NCI-H226 (cell line): ENCODE measurements at places on chromosomes 12 and 14.

DNA sequence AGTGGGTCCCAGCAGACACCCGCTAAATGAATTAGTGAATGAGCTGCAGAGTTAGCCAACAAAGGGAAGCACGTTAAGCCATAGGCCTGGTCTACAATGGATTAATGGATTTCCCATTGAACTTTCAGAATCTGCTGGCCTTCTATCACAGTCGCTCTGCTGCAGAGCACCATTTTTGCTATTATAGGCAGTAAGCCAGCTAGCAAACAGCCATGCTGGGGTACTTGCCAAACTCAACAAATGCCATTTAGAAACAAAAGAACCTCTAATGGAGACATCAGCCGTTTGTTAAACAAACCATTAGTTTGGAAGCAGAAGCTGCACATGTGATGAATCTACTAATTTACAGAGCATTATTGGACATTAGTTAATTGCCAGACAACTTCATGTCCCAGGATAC is 181.1 kb upstream of the STXBP6 start:
- DNase-seq = no peak

- no peak for DNase-seq
Measured at GRCh38 chr14:94043111-94043755, 17.1 kb downstream of the OTUB2 start.

DNA sequence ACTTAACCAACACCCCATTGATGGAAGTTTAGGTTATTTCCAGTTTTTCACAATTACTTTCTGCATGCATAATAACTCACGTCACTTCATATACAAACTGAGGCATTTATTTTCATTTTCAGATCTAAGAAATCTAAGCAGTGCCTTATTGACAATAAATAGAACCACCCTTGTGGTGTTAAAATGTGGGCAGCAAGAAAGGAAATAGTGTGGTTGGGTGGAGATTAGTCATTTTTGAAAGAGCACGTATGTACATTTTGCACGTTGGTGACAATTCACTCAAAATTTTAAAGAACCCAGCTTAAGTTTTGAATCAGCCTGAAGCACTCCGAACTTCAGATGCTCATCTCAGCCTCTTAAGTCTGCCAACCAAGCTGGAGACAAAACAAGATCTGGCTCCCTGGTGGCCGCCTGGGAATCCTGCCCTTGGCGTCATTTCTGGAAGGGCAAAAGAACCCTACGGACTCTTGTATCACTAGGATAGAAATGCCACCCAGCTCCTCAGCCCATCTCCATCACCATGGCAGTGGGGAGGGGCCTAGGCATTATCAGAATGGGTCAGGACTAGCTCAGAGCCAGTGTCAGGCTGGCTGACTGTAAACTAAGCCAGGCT is 89.5 kb upstream of the BCL2L14 start:
- DNase-seq = no peak

DNA sequence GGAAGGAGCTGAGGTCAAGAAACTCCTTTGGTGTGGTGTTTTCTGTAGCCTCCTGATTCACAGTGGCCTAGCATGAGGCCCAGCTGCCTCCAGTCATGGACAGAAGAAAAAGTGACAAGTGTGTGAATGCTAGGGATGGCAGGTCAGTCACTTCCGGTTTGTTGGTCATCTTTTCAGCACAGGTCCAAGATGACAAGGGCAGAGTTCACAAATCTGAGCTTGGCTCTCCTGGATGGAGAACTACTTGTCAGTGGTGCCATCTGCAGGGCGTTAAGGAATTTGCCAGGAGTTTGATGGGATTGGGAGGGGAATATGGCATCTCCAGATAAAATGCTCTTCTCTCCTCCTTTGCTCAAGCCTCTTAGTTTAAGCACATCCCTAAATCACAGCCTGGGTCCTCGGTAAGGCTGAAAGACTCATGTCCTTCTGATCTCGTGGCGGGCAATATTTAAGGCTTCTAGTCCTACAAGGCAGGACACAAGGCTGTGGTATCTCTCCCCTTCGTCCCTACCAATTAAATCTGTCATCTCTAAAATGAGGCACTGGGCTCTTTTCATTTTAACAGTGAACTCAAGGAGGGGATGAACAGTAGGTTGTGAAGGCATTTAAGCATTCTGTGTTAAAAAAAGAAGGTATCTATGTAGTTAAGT is 10.0 kb downstream of the TUBA1B start:
- DNase-seq = peak; percentile 58

GRCh38 chr12:53328043-53328435 is 6.6 kb upstream of the AAAS start:
- no peak for DNase-seq

DNA sequence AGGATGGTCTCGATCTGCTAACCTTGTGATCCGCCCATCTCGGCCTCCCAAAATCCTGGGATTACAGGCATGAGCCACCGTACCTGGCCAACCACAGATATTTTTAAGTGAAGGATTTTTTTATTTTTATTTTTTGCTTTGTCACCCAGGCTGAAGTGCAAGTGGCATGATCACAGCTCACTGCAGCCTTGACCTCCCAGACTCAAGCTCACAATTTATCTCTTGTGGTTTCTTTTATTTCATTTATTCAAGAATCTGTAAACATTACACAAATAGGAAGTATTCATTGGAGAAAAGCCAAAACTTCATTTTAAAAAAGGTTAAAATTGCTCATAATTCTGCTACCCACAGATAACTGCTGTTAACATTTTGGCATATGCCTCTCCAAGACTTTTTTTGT is 13.3 kb downstream of the MOAP1 start:
- no peak for DNase-seq

DNA sequence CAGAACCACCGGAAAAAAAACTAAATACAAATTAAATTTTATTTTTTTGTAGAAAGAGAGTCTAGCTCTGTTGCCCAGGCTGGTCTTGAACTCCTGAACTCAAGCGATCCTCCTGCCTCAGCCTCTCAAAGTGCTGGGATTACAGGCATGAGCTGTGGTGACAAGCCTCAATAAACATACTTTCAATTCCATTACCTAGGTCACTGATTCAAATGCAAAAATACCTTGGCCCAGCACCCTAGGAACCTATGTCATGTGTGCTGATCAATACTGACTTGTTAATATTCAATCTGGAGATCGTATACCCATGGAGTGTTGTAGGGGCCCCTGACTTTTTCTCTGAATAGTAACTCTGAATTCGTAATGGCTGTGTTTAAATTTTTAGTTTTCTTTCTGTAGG is 7.1 kb upstream of the TMEM30B start:
- no peak for DNase-seq

GRCh38 chr12:1504895-1505311 is 89.5 kb downstream of the FBXL14 start:
- DNase-seq = no peak

DNA sequence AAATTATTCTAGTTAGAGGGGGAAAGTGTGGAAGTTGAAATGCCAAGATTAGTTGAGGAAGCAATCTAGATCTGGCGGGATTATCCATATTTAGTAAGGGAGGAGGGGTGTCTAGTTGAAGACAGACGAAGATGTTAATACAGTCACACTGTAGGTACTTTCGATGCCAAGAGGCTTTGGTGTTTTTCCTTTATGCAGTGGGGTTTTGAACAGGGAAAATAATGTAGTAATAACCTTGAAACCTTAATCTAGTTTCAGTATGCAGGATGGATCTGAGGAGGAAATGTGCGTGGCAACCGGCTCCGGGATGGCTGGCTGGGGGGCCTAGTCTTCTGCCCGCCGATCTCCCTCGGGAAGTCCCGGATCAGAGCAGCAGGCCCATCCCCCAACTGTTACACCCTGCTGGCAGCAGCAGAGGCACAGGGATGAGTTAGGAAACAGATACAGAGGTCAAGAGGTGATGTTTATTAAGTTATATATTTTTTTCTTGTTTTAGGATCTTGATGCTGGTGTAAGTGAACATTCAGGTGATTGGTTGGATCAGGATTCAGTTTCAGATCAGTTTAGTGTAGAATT is 27.4 kb downstream of the MDM2 start:
- DNase-seq = no peak

GRCh38 chr12:92729773-92730305 is 27.1 kb downstream of the PLEKHG7 start:
- DNase-seq = no peak

DNA sequence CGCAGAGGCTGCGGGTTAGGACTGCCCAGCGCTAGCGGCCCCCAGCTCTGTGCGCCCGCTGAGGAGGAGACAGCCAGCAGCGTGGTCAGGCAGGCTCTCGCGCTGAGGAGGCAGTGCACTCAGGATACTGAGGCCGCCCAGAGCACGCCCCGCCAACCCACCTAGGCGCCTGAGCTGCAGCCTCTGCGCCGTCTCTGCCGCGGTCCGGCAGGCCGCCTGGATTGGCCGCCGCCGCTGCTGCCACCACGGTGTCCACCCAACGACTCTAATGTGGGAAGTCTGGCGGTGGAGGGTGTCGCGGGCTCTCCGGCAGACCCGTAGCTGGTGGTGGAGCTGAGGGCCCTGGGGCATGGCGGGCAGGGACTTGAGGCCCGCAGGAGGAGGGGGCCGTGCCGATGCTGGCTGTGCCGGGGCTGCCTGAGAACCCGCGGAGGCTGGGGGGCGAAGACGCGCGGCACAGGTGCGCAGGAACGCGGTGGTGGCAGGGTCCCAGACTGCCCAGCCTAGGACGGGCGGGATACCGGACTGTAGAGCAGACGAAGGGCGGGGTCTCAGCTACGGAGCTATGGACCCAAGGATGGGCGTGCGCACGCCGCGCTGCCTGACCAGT is 69.9 kb downstream of the ASCL4 start:
- no peak for DNase-seq

DNA sequence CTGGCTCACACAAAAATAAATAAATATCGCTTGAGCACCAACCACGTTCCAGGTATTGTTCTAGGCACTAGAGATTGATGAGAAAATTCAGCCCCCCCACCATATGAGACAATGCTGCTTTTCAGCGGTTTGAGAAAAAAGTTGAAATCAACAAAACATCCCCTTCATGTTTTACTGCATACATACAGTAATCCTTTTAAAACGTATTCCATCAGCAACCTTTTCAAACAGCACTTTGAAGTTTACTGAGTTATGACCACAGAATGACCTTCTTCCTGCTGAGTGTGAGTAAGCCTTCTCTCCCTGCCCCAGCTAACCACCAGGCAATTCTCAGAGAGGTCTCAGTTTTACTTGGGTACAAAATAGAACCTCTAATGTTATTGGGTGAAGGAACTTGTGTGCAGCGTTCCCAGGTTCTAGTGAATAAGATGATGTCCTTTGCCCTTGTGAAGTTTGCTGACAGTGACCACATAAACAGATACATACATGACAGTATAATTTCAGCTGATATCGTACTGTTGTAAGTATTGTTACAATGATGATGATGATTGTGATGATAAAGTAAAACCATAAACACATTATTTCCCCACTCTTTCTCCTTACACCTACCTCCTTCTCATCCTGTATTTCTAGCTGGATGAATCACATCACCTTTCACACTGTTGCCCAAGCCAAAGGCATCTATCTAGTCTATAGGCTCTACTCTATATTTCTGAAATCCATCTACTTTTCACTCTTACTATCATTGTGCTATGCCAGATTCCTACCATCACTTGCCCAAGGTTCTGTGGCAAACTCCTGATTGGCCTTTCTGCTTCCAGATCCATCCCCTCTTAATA is 124.4 kb upstream of the KRR1 start:
- peak; percentile 90 for DNase-seq

GRCh38 chr12:26512213-26512612 is 316.8 kb downstream of the SSPN start:
- no peak for DNase-seq

DNA sequence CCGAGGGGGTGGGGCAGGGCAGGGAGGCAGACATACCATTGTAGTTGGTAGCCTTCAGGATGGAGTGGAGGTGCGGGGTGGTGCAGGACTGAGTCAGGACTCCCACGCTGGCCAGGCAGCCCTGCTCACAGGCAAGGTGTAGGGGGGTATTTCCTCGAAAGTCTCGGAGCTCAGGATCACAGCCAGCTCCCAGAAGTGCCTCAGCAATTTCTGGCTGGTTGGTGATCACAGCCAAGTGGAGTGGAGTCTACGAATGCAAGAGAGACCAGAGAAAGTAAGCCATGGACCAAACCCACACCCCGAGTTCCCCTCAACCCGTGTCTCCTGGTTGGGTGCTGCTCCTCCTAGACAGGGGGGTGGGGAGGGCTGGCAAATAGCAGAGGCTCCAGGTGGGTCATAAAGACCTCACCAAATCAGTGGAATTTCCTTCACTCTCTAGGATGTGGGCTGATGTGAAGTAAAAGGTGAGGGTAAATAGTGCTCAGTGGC is 1.4 kb downstream of the NFKBIA start:
- DNase-seq = peak; percentile 91

GRCh38 chr14:86779416-86779815 is 1213.6 kb downstream of the GALC start:
- no peak for DNase-seq

DNA sequence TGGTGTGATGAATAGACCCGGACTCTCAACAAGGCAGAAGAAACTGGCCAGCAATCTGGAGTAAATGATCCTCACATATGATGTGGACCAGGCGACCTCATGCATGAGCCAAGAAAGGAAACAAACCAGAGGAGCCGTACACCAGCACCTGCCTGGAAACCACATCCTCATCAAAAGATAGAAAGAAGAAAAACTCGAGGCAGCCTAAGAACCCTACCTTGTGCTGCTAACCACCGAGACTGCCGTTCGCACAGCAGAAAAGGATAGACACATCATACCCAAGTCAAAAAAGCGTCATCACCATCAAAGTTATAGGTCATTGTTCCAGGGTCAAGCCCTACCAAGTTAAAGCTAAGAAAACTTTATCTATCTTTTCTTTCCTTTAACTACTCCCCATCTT is 66.7 kb downstream of the RESF1 start:
- DNase-seq = no peak

DNA sequence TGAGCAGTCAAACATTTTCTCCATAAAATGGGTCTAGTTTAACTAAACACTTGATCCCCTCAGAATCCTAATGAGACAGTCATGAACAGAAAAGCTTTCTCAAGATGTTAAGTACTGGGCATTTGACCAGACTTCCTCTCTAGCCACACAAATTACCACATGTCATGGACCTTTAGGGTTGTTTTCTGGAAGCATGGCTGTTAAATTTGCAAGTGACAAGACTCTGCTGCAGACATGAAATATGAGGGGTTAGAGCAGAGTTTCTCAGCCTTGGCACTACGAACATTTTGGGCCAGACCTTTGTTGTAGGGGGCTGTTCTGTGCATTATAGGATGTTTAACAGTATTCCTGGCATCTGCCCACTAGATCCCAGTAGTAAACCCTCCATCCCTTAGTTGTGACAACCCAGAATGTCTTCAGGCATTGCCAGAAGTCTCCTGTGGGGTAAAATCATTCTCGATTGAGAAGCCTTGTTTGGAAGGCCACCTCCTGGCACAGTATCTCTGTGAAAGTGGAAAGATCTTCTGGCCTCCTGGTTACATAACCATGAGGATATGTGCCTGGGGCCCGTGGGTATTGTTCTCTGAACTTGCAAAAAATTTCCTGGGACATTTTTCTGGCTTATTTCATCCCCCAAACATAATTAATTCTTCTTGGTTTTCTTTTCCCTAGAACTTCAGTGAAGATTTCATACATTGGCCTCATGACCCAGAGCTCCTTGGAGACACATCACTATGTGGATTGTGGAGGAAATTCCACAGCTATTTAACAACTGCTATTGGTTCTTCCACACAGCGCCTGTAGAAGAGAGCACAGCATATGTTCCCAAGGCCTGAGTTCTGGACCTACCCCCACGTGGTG is 4.3 kb downstream of the TMEM106C start:
- no peak for DNase-seq

GRCh38 chr14:57058319-57058718 is 210.4 kb downstream of the EXOC5 start:
- DNase-seq = no peak
